ENCODE measurements at places on chromosomes 2 and 18.

GRCh38 chr2:197908990-197909776 lies 104.8 kb downstream of the PLCL1 start:
- DNase-seq = no peak

DNA sequence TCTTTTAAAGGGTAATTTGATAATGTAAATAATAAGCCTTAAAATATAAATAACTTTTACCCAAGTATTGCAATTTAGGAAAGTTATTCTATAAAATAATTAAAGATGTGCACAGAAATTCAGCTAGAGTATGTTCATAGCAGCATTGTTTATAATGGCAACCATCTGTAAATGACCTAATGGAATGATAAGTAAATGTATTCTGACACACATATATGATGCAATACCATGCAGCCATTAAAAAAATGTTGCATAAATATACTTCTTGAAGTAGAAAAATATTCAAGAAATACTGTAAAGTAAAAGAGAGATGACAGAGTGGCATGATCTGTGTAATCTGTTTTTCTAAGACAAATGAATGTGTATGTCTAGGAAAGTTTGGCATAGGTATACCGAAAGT lies 545.7 kb downstream of the ZEB2 start:
- DNase-seq = no peak

DNA sequence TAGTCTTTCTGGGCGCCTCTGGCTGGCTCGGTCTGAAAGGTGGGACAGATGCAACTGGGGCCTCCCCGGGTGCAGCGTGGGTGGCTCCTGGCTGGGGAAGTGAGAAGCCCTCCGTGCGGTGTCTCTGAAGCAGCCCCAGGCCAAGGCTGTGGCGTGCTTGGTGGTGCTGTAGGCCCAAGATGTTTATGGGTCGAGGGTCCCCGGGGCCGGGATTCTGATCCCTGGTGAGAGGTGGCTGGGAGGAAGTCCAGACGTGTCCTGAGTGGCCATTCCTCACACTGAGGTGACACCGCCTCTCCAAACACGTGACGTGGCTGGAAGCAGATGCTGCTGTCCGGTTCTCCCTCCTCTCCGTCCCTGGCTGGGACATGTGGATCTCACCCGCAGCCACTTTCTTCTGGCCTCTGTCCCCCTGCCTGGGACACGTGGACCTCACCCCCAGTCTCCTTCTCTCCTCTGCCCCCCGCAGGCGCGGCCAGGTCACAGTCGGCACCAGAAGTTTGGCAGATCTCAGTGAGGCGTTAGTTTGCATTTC lies 12.6 kb downstream of the RTP5 start:
- DNase-seq = peak; percentile 8

DNA sequence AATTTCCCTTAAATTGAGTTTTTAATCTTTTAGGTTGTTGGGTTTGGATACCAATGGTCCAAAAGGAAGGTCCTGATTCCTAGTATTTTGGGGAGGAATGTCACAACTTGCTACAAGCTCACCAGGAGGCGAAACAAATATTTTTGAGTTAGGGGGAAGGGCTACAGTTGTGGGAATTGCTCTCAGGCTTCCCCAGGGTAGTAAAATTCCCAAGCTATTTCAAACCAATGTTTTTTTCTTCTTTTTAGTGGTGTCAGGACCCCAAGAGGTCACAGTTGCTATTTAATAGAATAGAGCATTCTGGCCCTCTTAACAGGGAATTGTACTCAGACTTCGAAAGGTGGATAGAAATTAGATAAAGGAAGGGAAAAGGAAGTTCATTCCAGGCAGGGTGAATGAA lies 68.5 kb upstream of the ST3GAL5 start:
- DNase-seq = no peak

DNA sequence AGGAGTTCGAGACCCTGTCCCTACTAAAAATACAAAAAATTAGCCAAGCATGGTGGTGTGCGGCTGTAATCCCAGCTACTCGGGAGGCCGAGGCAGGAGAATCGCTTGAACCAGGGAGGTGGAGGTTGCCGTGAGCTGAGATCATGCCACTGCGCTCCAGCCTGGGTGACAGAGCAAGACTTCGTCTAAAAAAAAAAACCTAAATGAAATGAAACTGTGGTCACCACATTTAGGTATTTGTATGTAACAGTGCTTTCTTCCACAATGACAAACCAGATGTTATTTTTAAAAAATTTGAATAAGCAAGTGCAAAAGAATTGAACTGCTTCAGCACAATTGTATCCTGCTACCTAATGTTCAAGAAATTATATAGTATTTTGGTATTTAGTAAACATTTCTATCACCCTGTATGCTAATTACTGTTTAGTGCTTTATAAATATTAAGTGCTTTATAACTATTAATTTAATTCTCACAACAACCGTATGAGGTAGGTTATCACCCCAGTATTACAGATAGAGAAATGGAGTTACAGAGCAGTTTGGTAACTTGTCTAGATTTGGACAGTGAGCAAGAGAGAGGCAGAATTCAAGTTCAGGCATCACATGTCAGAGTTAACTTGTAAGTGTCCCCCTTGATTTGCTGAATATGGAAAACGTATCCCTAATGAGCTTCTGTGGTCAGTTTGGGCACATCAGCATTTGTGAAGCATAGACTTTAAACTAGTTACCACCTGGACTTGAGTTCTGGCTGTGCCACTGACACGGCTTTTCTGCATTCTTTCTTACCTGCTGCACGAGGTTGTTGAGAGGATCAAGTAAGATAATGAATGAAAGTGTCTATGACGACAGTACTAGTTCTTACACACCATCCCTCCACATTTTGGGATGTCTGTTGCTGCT lies 14.4 kb downstream of the PHLPP1 start:
- no peak for DNase-seq

DNA sequence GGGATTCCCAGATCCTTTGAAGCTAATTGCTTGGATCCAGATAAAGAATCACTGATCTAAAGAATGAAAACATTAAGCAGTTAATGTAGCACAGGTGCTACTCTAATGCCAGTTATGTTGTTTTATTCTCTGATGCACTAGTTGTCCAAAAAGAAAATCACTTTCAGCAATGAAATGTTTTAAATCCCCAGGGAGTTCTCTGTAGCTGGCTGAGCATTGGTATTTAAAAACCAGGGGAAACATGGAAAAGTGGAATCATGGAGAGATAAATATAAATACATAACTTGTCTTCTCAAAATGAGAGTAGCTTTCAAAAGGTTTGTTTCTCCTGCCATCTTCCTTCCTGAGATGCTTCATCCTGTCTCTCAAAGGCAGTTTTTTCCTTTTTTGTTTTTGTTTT lies 37.7 kb downstream of the CD302 start:
- no peak for DNase-seq

- DNase-seq = no peak
These were observed 150.2 kb downstream of the SRBD1 start for GRCh38 chr2:45460825-45461224.

- DNase-seq = no peak
These were observed 898.4 kb upstream of the CELF4 start for GRCh38 chr18:38464024-38464423.

DNA sequence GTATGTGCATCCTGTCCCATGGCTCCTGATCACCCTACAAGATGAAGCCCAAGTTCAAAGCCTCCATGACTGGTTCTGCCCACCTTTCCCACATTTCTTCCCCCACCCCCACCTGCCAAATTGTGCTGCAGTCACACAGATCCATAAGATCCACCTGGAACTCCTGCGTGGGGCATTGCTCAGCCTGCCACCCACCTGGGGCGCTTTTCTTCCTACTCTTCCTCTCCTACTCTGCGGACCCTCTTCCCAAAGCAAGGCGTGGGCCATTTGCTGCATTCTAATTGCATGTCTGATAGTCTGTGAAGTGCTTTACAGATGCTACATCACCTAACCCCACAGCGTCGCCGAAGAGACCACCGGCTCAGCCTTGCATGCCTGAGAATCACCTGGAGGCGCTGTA lies 402.4 kb upstream of the ID2 start:
- no peak for DNase-seq

GRCh38 chr18:45785134-45785533 lies 40.3 kb upstream of the SIGLEC15 start:
- no peak for DNase-seq

- DNase-seq = no peak
These were observed 143.6 kb downstream of the OSR1 start for GRCh38 chr2:19214682-19215391.

- no peak for DNase-seq
These were observed 159.9 kb downstream of the LOXHD1 start for GRCh38 chr18:46497129-46497528.

DNA sequence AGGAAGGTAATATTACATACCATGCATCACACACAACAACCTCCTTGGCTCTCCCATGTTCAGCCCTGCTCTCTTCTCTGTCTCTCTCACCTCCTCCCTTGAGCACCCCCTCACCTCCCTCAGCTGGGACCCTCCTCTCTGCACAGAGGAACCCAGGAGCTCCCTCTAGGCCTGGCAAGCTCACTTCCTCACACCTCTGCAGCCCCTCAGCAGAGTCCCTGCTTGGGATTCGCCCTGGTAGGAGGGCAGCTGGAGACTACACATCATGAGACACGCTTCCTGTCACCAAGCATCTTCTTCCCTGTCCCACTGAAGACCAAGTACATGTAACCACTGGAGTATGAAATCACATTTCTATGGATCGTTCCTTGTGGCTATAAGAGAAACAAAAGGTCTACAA lies 51.0 kb downstream of the ADD2 start:
- DNase-seq = no peak

DNA sequence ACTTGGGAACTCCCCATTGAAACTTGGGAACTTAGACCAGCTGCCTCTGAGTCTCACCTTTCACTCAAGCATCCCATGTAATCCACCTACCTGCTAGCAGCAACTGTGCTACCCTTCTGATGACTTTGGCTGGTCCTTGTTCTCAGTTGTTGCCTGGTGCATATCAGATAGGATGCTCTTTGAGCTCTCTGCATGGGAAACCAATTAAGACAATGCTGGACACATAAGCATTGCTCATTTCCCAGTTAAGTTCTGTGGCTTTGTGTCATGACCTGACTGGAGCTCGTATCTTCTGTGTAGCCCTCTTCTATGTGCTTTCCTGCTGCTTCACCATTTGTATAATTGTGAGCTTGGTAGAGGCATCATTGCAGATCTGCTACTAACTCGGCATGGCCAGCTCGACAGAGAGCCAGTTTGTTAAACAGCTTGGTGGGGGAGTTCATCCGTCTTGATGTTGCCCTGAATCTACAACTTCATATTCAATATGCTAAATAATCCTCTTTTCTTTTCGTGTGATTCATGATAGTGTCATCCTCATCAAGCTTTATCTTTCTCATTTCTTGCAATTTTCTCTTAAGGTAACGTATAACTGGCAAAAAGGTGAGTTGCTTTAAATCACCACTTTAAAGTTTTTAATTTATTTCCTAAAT lies 447.5 kb upstream of the SLC14A2 start:
- no peak for DNase-seq

GRCh38 chr2:23480957-23481797 lies 96.2 kb downstream of the KLHL29 start:
- DNase-seq = no peak

- no peak for DNase-seq
These were observed 58.4 kb downstream of the ATOH8 start for GRCh38 chr2:85812094-85812735.

GRCh38 chr2:234099266-234099665 lies 48.8 kb downstream of the SPP2 start:
- peak; percentile 0 for DNase-seq

DNA sequence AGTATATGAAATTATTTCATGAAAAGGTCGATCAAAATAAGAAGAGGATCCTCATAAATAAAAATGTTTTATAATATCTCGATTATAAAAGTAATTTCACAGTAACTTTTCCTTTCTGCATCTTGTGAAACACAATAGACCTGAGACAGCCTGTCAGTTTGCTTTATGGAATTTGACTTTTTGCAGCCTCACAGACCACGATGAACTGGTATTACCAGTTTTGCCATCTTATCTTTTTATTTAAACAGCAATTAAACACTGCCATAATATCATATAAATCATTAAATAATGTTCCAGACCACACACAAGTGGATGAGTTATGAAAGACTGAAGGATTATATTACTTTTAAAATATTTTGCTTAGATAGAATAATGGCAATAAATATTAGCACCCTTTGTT lies 10.7 kb upstream of the GALNT3 start:
- no peak for DNase-seq

DNA sequence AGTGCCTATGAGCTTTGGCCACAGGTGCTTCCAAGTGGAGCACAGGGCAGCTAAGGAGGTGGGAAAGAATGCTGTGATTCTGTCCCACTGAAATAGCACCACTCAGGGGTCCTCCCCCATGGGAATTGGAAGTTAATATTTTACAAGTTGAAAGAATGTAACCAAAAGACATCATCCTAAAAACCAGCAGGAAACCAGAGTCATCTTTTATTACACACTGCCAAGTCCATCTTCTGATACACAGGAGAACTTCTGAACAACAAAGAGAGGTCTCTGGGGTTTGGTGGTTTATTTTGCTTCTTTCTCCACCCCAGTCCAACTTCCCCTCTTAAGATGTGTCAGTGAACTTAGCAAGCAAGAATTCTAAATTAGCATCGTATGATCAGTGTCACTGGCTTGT lies 47.7 kb downstream of the COLEC12 start:
- peak; percentile 32 for DNase-seq

GRCh38 chr2:211468877-211469663 lies 912.7 kb downstream of the CPS1 start:
- DNase-seq = no peak

DNA sequence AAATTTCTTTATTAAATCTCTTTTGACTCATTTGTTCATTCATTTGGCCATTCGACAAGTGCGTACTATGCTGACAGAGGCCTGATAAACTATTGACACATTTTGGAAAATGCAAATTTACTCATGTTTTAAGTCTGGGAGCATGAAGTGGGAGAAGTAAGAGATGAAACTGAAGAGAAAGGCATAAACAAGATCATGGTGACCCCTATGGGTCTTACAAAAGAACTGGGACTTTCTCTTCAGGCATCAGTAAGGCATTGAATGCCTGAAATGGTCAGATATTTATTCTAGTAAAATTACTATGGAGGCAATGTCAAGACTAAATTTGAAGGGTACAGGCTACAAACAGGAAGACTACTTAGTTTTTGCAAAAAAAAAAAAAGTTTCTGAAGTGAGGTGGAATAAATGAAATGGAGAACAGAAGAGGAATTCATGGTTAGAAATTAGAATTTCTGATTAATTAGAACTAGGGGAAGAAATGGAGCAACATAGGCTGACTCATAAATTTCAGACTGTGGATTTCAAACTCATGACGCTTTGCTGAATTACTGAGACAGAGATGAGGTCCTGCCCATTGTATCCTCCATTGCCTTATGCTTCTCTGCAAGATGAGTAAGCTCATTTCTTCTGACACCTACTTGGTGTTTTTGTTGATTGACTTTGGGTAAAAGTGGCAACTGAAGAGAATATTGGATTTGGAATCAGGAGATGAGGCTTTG lies 32.7 kb downstream of the VSNL1 start:
- no peak for DNase-seq

GRCh38 chr2:219111375-219112061 lies 49.1 kb downstream of the NHEJ1 start:
- DNase-seq = no peak
